ENCODE measurements at places on chromosomes 1 and 21.

GRCh38 chr1:223780318-223780717 is 65.4 kb downstream of the TP53BP2 start:
- no peak overlapping the region for H3K4me3 ChIP-seq
- H3K27ac ChIP-seq = no peak overlapping the region
- no peak for DNase-seq
- H3K36me3 ChIP-seq = peaks cover 16% of the 10 kb centered on the region
- H3K4me1 ChIP-seq = peaks cover 14% of the 10 kb centered on the region

DNA sequence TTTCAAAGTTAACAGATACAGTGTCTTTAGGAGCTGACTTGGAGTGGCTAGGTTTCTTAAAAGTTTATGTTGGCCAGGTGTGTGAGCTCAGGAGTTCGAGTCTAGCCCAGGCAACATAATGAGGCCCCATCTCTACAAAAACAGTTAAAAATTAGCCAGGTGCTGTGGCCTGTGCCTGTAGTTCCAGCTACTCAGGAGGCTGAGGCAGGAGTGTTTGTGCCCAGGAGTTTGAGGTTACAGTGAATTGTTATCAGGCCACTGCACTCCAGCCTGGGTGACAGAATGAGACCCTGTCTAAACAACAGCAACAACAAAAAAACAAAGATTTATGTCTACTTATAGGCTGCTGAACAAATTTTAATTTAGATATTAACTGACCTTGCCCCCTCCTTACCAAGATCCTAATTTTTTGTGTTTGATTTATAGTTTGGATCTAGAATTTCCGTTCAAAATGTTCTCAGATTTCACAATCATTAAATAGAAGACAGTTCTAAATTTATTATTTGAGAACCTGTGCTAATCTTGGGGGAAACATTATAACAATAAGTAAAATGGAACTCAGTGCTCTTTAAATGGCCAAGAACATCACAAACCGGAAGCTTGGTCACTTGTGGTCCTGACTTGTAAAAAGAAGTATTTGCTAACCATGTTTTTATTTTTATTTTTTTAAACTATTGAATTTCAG is 67.8 kb downstream of the POU2F1 start:
- no peak overlapping the region for H3K27ac ChIP-seq
- no peaks in the 10 kb centered on the region for H3K36me3 ChIP-seq
- no peaks in the 10 kb centered on the region for H3K27me3 ChIP-seq
- no peak overlapping the region for H3K4me3 ChIP-seq
- no peak for DNase-seq

- H3K4me3 ChIP-seq = no peak overlapping the region
- peak overlapping the region; percentile 58 for H3K27ac ChIP-seq
- DNase-seq = peak; percentile 61
- H3K27me3 ChIP-seq = no peaks in the 10 kb centered on the region
- H3K4me1 ChIP-seq = peaks cover 15% of the 10 kb centered on the region
- H3K36me3 ChIP-seq = no peaks in the 10 kb centered on the region
These were observed 10.2 kb downstream of the JAK1 start for GRCh38 chr1:64956010-64956640.

DNA sequence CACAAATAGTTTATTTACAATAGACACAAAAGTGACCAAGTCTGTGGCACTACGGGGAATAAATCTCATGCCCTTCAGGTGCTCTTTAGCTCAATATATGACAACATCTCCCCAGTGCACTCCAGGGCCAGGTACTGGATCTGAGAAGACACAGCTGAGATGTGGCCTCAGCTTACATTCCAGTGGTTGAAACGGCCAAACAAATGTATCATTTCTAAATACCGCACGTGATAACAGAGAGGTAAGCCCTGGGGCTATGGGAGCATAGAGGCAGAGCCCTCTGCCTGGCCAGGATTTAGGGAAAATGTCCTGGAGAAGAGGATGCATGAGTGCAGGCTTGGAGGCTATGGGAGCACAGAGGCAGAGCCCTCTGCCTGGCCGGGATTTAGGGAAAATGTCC is 630.5 kb downstream of the SMYD3 start:
- H3K27me3 ChIP-seq = no peaks in the 10 kb centered on the region
- H3K4me3 ChIP-seq = no peak overlapping the region
- no peak overlapping the region for H3K27ac ChIP-seq

GRCh38 chr1:56758794-56759193 is 60.4 kb downstream of the FYB2 start:
- no peaks in the 10 kb centered on the region for H3K4me1 ChIP-seq
- peaks cover 16% of the 10 kb centered on the region for H3K27me3 ChIP-seq
- DNase-seq = no peak
- no peak overlapping the region for H3K27ac ChIP-seq
- H3K36me3 ChIP-seq = no peaks in the 10 kb centered on the region
- H3K4me3 ChIP-seq = no peak overlapping the region

- H3K27me3 ChIP-seq = no peaks in the 10 kb centered on the region
- H3K27ac ChIP-seq = no peak overlapping the region
- peaks cover 10% of the 10 kb centered on the region for H3K4me1 ChIP-seq
- no peak overlapping the region for H3K4me3 ChIP-seq
- H3K36me3 ChIP-seq = no peaks in the 10 kb centered on the region
These were observed 134.6 kb upstream of the ADAMTS5 start for GRCh38 chr21:27101523-27101922.

GRCh38 chr1:239563681-239564080 is 177.3 kb downstream of the CHRM3 start:
- H3K4me3 ChIP-seq = no peak overlapping the region
- no peak overlapping the region for H3K27ac ChIP-seq
- H3K27me3 ChIP-seq = no peaks in the 10 kb centered on the region
- no peaks in the 10 kb centered on the region for H3K36me3 ChIP-seq
- H3K4me1 ChIP-seq = no peaks in the 10 kb centered on the region
- DNase-seq = no peak

- H3K4me1 ChIP-seq = no peaks in the 10 kb centered on the region
- DNase-seq = no peak
- H3K36me3 ChIP-seq = no peaks in the 10 kb centered on the region
These were observed 3.2 kb upstream of the KRTAP19-8 start for GRCh38 chr21:31041295-31042079.

DNA sequence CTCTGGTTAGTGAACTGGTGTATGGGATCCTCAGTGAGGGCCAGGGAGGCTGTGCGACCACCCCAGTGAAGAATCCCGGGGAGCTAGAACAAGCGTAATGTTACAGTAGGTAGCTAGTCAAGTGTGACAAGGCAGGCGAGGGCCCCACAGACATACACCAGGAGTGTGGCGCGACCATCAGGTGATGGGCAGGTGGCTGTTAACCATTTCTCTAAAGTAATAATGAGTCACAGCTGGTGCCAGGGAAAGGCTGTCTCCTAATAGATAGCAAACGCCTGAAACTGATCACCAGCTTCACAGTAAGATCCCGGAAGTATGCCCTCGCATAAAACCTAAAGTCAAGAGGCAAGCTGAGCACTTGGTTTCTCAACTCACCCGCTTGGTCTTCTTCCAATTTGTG is 40.5 kb upstream of the TARBP1 start:
- H3K4me1 ChIP-seq = peaks cover 40% of the 10 kb centered on the region
- no peaks in the 10 kb centered on the region for H3K27me3 ChIP-seq
- DNase-seq = no peak

GRCh38 chr1:6414881-6415626 is 4.7 kb downstream of the HES2 start:
- peaks cover 7% of the 10 kb centered on the region for H3K4me1 ChIP-seq
- peak; percentile 50 for DNase-seq
- H3K36me3 ChIP-seq = no peaks in the 10 kb centered on the region
- H3K27me3 ChIP-seq = peaks cover 59% of the 10 kb centered on the region
- no peak overlapping the region for H3K4me3 ChIP-seq

GRCh38 chr1:99540744-99541143 is 105.2 kb upstream of the PALMD start:
- H3K27ac ChIP-seq = no peak overlapping the region
- H3K36me3 ChIP-seq = no peaks in the 10 kb centered on the region
- DNase-seq = peak; percentile 13
- H3K4me3 ChIP-seq = no peak overlapping the region
- no peaks in the 10 kb centered on the region for H3K27me3 ChIP-seq

- no peaks in the 10 kb centered on the region for H3K27me3 ChIP-seq
- no peak for DNase-seq
- H3K36me3 ChIP-seq = no peaks in the 10 kb centered on the region
- no peaks in the 10 kb centered on the region for H3K4me1 ChIP-seq
These were observed 28.8 kb downstream of the OR10J1 start for GRCh38 chr1:159468321-159468720.

- H3K27ac ChIP-seq = peak overlapping the region; percentile 85
- no peaks in the 10 kb centered on the region for H3K27me3 ChIP-seq
- H3K4me1 ChIP-seq = peaks cover 81% of the 10 kb centered on the region
- no peaks in the 10 kb centered on the region for H3K36me3 ChIP-seq
- no peak overlapping the region for H3K4me3 ChIP-seq
These were observed 125.5 kb downstream of the PTPN14 start for GRCh38 chr1:214425716-214426425.
